Daoy (cell line): ENCODE measurements at places on chromosomes 2 and 18.

DNA sequence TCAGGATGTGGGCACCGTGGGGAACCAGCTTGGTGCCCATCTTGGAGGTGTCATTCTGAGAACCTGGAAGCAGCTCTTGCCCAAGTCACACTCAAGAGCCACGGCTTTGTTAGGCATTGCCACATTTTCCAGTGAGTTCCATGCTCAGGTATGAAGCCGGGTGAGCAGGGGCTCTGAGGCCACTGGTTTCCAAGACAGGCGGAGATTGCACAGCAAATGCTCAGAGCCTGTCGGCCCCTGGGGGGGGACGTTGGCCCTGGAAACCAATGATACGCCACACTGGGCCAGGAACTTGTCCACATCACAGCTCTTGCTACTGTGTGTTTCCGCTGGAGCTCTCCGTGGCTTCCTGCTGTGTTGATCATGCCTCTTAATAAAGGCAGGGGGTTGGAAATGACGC lies 52.5 kb upstream of the SALL3 start:
- DNase-seq = no peak

GRCh38 chr2:192087398-192087958 lies 107.3 kb downstream of the TMEFF2 start:
- no peak for DNase-seq

GRCh38 chr2:126832014-126832413 lies 66.7 kb upstream of the TEX51 start:
- no peak for DNase-seq

GRCh38 chr2:14977021-14977420 lies 344.5 kb downstream of the LRATD1 start:
- no peak for DNase-seq

DNA sequence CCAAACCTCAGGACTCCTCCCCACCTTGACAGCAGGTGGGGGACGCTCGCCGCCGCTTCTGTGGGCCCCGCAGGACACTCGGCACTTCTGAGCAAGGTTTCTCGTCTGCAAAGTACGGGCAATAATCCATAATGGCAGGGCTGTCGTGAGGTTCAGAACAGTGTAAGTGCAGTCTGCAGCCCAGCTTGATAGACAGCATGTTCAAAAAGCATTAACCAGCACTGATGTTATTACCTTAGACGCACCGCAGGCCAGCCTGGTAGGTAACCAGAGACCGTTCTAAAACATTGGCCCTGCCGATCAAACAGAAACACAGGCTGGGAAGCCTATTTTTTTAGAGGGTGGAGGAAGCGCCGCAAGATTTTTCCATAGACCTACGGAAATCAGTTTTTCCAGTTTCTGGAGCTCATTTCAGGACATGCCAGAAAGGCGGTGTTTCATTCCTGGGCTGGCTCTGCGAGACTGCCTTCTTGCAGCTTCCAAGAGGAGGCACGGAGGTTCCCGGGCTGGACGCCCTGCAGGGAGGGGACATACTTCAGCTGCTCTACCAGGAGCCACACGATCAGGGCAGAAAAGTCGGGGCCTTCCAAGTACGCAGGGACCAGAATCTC lies 148.7 kb downstream of the TPO start:
- no peak for DNase-seq
